Left ventricle myocardium inferior (tissue), 1 donor: ENCODE measurements at places on chromosomes 12 and 14. TPM values are rescaled to one million over a fixed set of nuclear protein-coding genes. Genes with fewer than 3 reads are reported as not detected.

DNA sequence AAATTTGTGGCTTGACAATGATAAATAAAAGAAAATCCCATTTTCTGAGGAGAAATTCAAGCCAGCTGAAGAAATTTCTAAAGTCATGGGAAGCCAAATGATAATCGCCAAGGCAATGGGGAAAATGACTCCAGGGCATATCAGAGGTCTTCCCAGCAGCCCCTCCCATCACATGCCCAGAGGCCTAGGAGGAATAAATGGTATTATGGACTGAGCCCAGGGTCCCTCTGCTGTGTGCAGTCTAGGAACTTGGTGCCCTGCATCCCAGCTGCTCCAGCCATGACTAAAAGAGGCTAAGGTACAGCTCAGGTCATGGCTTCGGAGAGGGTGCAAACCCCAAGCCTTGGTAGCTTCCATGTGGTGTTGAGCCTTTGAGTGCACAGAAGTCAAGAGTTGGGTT is 4.4 kb downstream of the CLEC12A start:
- DNase-seq, result no peak

DNA sequence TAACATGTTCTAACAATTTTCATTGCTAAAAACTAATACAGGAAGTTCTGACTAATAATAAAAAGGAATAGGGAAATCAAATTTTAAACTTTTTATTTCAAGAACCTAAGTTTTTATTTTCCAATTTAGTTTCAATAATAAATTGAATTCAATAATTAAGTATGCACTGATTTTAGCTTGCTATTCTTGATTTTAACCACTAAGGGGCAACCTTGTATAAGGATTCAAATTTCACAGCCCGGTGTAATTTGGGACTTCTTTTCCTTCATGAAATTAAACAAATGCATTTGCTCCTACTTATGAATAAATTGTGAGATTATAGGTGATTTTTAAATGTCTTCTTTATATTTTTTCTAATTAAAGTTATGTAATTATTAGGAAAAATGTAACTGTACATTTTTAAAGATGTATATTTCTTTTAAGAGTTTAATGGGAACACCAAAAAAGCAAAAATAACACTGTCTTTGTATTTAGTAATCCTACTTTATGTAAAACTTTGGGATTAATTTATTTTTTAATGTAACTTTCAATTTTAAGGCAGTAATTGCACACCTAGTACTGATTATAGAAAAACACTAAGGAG is 241.4 kb upstream of the PDZRN4 start:
- no peak for DNase-seq

DNA sequence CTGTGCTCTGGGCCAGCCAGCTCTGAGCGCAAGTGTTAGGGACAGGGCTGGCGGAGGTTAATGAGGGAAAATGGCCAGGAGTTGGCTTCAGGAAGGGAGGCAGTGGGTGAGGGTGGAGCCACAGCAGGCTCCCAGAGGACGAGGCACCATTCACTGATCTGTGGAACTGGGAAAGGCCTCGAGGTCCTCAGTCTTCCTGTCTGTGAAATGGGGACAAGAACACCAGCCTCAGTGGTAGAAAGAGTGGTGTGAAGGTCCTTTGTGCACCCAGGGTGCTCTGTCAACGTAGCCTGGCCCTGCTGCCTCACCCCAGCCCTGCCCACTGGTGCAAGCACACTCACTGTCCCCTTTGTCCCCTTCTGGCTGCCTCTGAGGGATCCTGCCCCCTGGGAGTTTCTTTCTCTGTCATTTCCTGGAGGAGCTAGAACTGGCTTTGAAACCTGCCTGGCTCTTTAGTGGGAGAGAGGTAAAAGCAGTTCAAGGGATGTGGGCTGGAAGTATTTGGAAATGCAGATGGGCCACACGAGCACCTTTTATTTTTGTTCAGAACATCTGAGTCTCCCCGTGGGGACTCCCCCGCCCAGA is 25.0 kb downstream of the SYNDIG1L start:
- no peak for DNase-seq

DNA sequence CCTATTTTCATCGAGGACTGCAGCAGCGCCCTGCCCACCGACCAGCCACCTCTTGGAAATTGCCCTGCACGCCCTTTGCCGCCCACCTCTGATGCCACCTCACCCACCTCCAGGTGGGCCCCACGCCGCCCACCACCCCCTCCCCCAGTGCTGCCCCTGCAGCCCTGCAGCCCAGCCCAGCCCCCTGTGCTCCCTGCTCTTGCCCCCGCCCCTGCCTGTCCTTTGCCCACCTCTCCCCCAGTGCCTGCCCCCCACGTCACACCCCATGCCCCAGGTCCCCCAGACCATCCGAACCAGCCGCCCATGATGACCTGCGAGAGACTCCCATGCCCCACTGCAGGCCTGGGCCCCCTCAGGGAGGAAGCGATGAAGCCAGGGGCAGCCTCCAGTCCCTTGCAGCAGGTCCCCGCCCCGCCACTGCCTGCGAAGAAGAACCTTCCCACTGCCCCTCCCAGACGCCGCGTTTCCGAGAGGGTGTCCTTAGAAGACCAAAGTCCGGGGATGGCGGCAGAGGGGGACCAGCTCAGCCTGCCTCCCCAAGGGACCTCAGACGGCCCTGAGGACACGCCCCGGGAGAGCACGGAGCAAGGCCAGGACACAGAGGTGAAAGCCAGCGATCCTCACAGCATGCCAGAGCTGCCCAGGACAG is 96.5 kb downstream of the LGMN start:
- DNase-seq, result peak; percentile 64

GRCh38 chr14:81309511-81309910 is 88.8 kb upstream of the GTF2A1 start:
- DNase-seq, result no peak

DNA sequence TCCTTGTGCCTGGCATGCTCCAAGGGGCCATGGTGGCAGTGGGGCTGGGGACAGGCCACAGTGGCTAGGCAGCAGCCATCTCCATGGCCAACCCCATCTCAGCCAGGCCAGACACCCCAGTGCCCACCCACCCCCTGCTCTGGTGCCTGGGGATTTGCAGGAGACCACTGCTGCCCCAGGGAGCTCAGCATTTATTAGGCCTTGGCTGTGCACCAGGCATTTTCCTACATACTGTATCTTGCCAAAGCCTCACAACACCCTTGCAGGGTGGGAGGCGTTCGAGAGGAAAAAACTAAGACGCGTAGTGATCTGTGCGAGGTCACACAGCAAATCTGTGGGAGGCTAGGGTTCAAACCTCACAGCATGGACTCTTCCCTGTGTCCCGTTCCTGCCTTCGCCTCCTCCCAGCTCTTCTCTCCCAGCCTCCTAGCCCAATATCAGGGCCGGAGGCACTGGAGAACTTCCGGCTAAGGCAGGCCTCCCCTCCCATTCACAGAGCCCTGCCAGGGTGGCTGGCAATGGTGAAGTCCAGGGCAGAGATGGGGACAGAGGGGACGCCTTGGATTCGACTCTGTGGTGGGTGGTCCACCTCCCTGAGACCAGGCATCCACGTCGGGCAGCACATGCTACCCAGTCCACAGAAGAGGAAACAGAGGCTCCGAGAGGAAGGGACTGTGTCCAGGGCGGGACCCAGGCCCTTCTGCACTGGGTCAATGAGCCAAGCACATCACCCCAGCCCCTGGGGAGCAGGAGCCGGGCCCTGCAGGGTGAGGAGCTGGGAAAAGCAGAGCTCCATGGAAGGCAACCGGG is 57.4 kb downstream of the FAM222A start:
- no peak for DNase-seq

GRCh38 chr12:116739381-116739887 is 1.3 kb downstream of the RNFT2 start:
- DNase-seq, result no peak

DNA sequence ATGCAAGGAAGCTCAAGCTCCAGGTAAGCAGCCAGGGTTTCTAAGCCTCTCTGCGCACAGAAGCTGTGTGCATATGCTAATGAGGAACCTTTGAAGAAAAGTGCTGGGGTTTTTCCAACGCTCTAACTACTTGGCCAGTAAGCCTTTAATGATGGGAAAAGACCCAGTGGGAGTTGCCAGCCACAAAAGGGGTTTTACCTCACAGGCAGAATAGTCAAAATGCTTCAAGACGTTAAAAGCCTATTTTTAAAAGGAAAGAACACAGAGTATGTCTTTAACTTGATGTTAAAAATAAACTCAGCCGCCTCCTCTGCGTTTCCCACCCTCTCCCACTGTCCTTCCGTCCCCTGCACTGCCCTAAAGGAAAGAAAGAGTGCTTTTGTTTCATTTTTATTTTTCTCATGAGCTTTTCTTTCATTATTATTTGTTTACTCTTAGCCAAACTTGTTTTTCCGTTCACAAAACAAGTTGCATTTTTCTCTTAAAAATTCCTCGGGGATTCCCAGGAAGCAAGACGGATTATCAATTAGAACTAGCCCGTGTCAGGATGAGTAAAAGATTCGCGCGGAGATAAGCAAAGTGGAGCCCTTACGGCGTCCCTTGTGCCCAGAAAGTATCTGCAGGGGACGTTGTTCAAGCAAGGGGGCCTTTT is 209.8 kb upstream of the NUDT4 start:
- DNase-seq, result no peak

GRCh38 chr12:31002361-31002725 is 71.3 kb upstream of the DDX11 start:
- no peak for DNase-seq

DNA sequence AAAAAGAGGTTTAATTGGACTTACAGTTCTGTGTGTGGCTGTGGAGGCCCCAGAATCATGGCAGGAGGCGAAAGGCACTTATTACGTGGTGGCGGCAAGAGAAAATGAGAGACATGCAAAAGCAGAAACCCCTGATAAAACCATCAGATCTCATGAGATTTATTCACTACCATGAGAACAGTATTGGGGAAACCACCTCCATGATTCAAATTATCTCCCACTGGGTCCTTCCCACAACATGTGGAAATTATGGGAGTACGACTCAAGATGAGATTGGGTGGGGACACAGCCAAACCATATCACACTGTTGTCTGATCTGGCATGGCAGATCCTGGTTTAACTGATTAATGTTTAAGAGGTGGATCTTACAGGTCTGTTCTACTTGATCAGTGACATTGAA is 5.6 kb downstream of the DDX47 start:
- DNase-seq, result no peak

DNA sequence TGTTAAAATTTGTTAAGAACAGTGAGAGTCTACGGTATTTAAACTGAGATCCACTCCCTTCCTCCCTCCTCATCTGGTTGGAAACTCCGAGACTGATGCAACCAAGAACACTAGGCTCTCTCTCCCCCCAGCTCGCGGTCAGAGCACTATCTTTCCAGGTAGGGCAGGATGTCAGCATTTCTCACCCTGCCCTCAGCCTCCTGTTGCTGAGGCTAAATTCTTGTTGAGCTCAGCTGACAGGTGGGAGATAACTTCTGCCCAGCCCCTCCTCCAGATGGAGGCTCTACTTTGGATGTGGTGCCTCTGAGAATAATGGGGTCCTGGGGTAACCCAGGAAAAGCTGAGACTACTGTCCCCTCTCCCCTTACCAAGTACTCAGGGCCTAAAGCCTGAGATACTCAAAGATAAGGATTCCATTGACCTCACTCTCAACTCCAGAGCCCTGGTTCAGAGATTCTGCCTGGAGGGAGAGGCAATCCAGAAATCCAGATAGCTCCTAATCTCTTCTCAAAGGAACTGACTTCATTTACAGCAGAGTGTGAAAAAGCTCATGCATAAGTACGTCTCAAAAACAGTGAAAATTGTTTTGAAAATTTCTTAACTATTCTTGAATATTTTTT is 110.1 kb downstream of the EML5 start:
- no peak for DNase-seq

DNA sequence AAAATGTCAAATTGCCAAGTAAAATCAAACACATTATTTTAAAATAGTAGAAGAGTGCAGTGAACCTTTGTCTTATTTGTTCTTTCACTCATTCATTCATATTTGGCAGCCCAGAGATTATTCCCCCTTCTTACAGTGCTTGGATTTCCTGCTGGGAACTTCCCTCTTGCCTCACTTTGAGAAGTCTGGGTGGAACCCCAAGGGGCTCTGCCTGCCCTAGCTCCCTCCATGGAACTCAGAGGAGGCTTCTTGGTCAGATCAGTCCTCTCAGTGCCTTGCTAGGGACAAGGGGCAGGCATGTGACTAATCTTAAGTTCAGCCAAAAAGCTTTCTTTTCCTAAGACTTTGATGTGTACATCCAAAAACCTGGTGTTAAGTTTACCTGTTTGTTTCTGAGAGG is 84.7 kb upstream of the OVCH1 start:
- no peak for DNase-seq

GRCh38 chr14:64040044-64040443 is 187.2 kb downstream of the SYNE2 start:
- no peak for DNase-seq

DNA sequence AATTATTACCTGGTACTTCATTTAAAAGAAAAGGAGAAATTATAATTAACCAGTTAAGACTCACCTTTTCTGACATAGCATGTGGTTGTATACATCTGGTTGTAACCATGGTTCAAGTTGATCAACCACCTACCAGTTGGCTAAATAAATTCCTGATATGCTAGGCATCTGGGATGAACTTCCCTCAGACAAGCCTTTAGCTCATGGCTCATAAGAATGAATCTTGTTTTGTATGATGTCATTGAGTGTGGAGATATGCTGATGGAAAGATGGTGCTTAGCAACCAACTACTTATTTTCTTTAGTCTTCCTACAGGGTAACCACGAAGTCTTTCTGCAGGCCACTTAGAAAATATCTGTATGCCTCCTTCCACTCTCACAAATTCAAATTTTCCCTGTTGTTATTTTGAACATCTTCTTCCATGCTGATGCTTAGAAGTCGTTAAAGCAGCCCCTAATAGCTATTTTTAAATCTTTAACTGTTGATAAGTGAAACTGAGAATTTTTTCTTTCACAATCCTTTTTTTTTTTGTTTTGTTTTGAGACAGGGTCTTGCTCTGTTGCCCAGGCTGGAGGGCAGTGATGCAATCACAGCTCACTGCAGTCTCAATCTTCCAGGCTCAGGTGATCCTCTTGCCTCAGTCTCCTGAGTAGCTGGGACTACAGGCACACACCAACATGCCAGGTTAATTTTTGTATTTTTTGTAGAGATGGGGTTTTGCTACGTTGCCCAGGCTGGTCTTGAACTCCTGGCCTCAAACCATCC is 51.9 kb upstream of the PTHLH start:
- DNase-seq, result no peak

- DNase-seq, result no peak
These were observed 491.8 kb downstream of the PCNX1 start for GRCh38 chr14:71399057-71399487.

DNA sequence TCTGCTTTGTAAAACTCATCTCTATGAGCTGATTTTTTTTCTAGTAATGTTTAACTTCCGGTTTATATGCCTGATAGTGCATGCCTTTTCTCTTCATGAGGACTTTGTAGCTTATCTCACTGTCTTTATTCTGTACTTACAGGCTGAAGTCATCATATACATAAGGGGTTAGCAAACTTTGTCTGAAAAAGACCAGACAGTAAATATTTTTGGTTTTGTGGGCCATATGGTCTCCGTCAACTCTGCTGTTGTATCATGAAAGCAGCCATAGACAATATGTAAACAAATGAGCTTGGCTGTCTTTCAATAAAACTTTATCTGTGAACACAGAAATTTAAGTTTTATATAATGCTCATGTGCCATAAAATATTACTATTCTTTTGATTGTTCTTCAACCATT is 172.1 kb downstream of the GXYLT1 start:
- DNase-seq, result no peak

NRXN3 gene
- total RNA-seq, result 1.2 TPM

UNC79 gene
- total RNA-seq, result 0.25 TPM

KRT77 gene
- not detected for total RNA-seq

TSHR gene
- total RNA-seq, result not detected

ARHGEF25 gene
- 9.7 TPM for total RNA-seq

OTOGL gene
- 0.27 TPM for total RNA-seq

STXBP6 gene
- 21.7 TPM for total RNA-seq

C1S gene
- 108 TPM for total RNA-seq

SLC17A8 gene
- total RNA-seq, result not detected

TAS2R7 gene
- not detected for total RNA-seq

TAS2R8 gene
- total RNA-seq, result not detected

FOXN3 gene
- 120 TPM for total RNA-seq
